ENCODE measurements at places on chromosomes 2 and 18.

GRCh38 chr2:36658277-36658748 is 38.2 kb upstream of the VIT start:
- no peak for DNase-seq

GRCh38 chr2:136917411-136917881 is 152.1 kb downstream of the THSD7B start:
- DNase-seq, result no peak

GRCh38 chr2:100628506-100628905 is 65.7 kb downstream of the PDCL3 start:
- no peak for DNase-seq

- no peak for DNase-seq
Measured at GRCh38 chr2:74227646-74228045, 29.2 kb downstream of the MTHFD2 start.

DNA sequence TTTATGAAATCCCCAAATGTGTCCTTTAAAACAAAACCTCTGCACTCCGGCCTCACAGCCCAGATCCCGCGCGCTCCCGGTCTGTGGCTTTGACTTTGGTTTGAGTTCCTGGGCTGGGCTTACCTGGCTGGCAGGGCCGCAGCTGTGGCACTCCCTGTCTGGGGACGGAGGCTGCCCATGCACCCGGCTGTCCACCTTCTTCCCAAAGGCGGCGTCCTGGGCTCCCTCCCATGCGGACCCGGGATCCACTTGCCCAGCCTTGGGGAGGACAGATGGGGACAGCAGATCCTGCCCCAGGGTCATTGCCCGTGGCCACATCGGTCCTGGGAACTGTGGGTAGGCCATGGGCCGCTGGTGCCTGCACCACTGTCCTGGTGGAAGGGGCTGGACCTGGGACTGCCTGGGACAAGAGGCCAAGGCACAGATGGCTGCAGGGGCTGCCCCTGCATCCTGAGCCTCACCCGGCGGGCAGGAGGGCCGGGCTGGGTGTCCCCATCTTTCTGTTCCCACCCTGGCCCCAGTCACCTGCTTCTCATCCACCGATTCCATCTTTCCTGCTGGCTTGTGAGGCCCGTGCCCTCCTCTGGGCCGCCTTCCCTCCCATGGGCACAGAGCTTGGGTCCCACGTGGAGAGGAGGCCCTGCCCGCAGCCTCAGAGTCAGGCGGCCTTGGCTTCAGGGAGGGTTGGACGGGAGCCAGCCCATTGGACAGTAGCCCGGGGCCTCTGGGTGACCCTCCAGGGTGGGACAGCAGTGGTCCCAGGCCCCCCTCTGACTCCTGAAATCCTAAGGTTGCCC is 27.7 kb downstream of the NFATC1 start:
- DNase-seq, result no peak

DNA sequence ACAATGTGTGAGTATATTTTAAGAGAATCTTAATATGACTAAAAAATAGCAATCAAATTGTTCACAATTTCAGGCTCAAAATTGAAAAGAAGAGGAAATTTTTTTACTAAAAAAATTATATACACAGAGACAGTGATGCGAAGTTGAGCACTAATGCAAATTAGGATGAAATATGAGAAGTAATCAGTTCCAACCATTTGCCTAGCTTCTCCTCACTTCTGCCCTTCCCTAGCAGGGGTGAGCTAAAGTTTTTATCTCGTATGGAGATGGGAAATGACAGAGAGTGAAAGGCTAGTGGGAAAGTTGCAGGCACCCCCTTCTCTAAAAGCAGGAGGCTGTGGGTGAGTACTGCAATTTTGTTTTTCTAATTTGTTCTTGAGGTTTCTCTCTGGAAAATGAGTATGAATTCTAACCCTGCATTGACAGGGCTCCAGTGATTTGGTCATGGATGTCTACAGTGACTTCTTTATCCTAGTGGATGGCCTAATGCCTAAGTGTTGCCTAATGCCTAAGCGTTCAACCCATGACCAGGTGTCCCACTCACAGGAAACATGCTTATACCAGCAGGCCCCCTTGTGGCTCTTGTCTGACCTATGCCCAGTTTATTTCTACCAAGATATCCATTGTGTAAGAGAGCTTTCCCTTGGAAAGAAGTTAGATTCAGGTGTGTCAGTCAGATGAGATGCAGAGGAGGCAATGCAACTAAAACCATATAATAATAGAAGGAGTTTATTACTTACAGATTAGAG is 78.0 kb upstream of the HNMT start:
- DNase-seq, result no peak

DNA sequence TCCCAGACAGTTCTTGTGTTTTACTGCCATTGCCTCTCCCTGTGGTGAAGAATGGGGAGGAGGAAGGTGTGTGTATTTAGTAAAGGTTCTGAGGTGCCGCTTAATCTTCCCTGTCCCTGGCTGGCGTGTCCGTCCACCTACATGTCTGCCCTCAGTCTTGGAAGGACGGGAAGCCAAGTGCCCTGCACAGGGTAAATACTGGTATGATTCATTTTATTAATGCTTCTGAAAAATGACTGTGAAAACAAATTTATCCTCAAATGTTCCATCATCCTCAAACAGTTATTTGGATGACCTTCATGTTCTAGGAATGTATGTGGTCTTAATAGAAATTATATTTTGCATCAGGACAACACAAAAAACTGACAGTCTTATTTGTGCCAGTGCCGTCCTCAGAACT is 6.6 kb downstream of the EPAS1 start:
- DNase-seq, result no peak

DNA sequence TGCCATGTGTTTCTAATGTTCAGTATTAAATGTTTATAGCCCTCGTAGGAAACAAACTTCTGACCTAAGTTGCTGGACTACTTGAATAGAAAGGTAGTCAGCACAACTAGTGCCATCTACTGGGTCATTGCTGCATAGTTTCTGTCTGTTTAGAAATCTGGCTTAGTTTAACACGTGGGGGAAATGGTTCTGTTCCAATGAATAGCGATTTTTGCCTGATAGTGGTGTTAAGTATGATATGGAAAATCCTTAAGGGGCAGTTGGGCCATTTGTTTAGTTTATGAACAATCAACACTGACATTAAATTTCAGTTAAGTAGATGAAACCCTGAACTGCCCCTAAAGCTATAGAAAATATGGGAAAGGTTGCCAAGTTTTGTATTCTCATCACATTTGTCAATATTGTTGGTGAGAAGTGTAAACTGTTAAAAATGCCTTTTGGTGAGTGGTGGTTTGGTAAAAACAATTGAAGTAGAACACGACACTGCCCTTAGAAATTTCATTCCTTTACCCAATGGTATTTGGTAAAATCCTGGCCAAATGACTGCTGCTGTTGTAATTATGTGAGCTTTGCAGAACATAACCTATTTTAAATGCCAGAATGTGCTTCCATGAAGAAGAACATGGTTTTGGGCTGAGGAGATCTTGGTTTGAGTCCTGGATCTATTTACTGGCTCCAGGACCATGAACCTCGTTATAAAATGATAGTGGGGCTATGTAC is 13.2 kb downstream of the NABP1 start:
- peak; percentile 75 for DNase-seq

DNA sequence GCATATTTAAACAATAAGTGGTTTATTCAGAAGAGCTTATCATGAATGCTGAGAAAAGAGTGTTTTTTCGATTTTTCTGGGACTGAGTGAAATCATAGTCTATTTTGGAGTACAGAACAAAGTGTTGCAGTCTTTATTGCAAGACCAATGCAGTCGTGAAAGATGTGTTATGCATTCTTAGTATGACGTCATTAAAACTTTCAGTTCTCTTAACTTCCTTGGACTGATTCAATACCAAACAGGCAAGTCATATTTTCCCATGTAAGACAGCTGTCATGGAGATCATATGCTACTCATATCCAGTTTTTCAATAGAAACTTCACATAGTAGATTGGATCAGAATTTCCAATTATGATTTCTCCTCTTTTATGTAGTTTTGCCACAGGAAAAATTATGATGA is 92.6 kb downstream of the RIT2 start:
- DNase-seq, result no peak

DNA sequence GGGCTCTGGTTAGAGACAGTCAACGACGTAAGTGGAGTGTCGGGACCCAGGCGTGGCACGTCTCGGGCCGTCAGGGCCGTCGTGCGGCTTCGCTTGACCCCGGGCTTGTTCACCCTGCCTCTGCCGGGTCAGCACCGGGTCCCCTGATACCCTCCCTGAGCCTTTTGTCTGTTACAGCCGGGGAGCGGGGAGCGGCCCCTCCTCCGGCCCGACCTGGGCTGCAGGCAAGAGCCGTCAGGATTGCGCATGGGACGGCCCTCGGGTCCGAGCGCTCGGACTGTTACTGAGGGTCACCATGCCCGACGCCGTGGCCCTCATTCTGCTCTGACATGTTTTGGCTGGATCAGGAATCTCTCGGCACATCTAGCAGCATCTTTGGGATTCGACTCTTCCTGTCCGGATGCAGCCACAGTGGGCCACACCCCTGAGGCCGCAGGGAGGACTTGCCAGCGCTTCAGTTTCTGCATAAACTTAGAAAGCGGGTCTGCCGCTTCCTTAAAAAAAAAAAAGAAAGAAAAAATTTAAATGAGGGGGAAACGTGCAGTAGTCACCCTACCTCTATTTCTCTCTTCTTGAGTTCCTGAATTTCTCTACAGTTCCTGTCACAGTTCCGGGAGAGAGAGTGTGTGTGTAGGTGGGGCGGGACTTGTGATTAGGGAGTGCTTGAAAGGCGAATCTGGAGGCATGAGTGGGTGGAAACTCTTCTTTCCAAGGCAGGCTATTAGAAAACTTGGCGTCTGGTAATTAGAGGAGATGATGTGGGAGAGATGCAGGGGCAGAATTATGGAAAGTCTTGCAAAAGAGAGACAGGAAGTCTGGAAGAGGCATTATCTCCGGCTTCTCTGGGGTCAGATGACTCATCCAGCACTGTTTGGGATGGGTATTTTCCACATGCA is 909 bp downstream of the TMEM87B start:
- DNase-seq, result no peak

DNA sequence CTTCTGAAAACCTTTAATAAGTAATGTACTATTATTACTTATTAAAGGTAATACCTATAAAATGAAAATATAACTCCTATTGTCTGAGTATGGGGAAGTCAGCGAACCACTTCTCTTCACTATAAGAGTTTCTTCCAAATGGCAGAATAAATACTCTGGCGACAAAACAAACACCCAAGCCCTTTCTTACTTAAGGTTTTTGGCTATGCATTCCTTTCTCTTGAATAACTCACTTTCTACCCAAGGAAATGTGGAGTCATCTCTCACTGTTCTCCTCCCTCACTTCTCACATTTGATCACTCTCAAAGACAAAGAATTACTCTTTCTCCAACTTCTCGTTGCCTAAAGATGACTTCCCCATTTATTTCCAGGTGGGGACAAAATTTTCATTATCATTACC is 816.8 kb upstream of the CRIM1 start:
- DNase-seq, result no peak

GRCh38 chr18:49142216-49142615 is 191.5 kb upstream of the SMAD7 start:
- no peak for DNase-seq

- no peak for DNase-seq
Measured at GRCh38 chr2:28948160-28948559, 32.9 kb upstream of the TOGARAM2 start.

- DNase-seq, result no peak
Measured at GRCh38 chr18:79245517-79246001, 150.2 kb upstream of the NFATC1 start.

- DNase-seq, result peak; percentile 18
Measured at GRCh38 chr2:43559391-43560230, 36.2 kb downstream of the THADA start.

DNA sequence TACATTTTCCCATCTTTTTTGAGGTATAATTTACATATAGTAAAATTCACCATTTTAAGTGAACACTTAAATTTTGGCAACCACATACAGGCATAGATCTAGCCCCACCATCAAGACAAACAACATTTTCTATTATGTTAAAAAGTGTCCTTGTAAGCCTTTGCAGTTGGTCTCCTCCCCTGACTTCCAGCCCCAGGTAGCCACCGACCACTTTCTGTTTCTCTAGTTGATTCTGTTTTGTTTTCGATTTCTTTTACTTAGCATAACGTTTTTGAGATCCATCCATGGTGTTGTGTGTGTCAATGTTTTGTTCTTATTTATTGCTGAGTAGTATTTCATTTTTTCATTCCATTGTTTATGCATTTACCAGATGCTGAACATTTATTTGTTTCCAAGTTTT is 135.5 kb upstream of the FOSL2 start:
- no peak for DNase-seq

GRCh38 chr2:186064507-186064906 is 325.9 kb downstream of the FSIP2 start:
- DNase-seq, result no peak

- DNase-seq, result no peak
Measured at GRCh38 chr18:11885278-11885947, 22.7 kb downstream of the MPPE1 start.

DNA sequence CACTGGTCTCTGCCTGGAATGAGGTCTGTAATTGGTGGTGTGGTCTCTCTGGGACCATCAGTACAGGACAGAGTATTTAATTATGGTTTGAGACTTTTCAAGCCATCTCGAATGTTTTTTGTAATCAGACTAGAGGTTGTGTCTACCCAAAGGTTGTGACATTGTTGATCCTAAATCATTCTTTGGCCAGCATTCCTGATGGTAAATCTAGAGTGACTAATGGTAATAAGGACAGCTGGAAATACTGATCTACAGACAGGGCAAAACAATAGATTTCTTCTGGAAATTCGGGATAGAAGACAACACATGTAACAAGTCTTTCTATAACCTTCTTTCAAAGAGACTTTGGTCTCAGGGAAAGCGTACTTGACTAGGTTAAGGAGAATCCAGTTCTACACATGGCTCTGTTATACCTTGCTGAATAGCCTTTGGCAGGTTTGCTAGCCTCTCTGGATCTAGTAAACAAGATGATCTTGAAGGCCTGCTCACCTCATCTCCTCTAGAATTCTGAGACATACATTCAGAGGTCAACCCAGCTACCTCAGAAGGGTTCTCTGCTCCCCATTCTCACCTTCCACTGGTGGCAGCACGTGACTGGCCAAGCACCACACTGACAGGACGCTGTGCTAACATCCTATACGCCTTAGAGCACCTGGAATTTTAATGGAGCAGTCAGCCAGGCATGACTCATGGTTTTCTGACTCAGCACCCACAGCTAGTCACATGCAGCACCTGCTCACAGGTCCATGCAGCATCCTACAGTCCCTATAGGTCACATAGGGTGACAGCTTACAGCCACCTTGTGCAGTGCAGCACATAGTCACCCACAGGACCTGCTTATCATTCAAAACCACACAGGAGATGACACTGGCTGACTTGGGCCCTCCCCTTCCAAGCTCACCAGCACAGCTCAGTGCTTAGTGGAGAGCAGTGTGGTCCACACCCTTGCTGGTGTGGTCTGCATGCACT is 12.2 kb downstream of the PLB1 start:
- DNase-seq, result no peak

- DNase-seq, result no peak
Measured at GRCh38 chr18:53752781-53753367, 471.6 kb downstream of the MBD2 start.

- DNase-seq, result no peak
Measured at GRCh38 chr2:32838418-32838817, 108.3 kb upstream of the LTBP1 start.

Data from GM13977 (cell line).